ENCODE measurements at places on chromosomes 13 and 19. TPM values are rescaled to one million over a fixed set of nuclear protein-coding genes. Genes with fewer than 3 reads are reported as not detected.

Gene C19orf85
- polyA plus RNA-seq = not detected

Gene FUT1
- 1.3 TPM for polyA plus RNA-seq

- no peak overlapping the region for H3K27ac ChIP-seq
- H3K27me3 ChIP-seq = no peaks in the 10 kb centered on the region
- no peaks in the 10 kb centered on the region for H3K36me3 ChIP-seq
- DNase-seq = peak; percentile 46
- H3K4me1 ChIP-seq = no peaks in the 10 kb centered on the region
Measured at GRCh38 chr13:33388286-33388998, 102.9 kb upstream of the STARD13 start.

GRCh38 chr13:113350938-113351335 is 13.0 kb downstream of the GRTP1 start:
- DNase-seq = no peak
- peaks cover 64% of the 10 kb centered on the region for H3K36me3 ChIP-seq
